ENCODE measurements at places on chromosomes 5 and 9.
A peak's percentile ranks its signal among the peaks of the same experiment; 100 is the strongest.

- DNase-seq = no peak
Measured at GRCh38 chr9:114317665-114318357, 5.1 kb upstream of the ORM1 start.

DNA sequence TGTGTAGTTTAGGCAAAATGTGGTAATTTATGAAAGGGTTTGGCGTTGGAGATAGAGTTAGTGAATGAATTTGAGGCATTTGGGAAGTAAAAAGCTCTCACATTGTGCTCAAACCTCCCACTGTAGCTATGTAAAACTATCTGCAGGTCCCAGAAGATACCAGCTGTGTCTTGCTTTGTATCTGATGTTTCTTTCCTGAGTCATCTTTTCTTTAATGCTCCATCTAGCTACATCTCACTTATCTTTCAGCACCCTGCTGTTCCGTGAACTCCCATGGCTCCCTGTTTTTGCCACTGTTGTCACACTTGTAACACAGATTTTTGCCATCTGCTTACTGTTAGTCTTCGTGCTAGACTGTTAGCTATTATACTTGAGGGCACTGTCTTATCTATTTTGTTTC is 253.1 kb downstream of the NPR3 start:
- DNase-seq = no peak

DNA sequence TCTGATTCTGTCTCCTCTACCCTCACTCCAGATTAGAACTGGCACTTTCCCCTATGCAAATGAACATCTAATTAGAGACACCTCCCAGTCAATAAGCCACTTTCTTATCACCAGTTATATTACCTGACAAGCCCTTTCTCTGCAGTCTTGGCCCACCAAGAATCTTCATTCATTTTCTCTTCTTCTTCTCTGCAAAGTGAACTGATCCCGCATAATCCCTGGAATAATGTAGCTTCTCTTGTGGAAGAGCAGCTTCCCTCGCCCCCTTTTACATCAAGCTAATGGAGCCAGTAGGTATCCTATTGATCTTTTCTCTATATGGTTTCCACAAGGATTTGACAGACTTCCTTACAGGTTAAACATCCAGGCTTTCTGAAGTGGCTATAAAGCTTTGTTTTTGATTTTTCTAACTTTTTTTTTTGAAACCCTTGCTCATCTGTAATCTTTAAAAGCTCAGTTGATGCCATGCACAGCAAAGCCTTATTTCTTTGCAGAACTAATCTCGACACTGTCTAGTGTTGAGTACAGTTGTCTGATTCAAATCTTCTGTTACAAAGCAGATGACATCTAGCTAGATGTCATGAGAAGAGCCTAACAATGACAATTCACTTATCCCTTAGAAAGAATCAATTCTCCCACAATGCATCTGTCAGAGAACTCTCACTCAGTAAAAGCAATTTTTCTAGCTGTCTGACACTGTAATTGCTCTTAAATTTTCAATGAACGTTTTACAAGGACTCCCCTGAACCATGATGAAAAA is 281.4 kb downstream of the ISL1 start:
- DNase-seq = no peak

DNA sequence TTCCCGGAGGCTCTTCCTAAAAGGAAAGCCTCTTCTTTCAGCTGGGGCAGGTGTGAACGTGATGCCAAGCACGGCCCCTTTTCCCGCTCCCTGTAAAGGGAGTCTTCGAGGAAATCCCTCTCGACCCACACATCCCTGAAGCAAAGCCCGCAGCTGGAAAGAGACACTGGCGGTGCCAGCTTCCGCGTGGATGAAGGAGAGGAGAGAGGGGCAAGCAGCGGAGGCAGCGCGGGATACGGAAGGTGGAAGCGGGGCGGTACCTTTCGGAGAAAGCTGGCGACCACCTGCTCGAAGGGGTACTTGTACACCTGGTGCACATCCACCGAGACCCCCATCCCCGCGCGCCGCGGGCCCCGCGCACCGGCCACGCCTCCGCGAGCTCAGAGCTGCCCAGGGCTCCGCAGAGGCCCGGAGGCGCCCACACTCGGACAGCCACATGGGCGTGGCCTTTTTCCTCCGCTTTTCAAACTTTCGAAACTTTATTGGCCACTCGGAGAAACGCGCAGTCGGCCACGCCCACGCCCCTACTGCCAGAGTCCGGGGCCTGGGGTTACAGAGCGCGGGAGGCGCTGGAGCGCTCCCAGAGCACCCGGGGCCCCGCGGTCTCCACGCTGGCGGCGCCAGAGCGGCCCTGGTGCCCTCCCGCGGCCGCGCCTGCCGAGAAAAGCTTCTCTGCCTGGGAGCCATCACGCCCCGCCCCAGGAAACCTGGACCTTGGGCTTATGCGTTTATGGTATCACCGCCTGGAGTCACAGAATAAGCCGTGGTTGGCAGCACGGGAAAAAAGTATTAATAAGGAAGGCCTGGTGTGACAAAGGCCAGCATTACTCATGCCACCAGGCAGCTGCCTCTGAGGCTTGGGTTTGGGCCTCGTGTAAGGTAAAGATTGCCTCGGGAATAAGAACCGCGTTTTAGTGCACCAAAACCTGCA is at the start of gene PRELID2:
Gene PRELID2, minus strand, starts transcription at position 426 of the 931 bp plus-strand sequence. Its CDS starts 91 bp downstream, at position 335.
- DNase-seq = peak; percentile 65

GRCh38 chr5:116482394-116482793 is 92.2 kb downstream of the SEMA6A start:
- no peak for DNase-seq

- peak; percentile 49 for DNase-seq
Measured at GRCh38 chr9:132235894-132236661, 74.2 kb downstream of the NTNG2 start.

- DNase-seq = no peak
Measured at GRCh38 chr5:6791031-6791430, 77.8 kb downstream of the TENT4A start.

GRCh38 chr5:135576075-135576599 is 2.7 kb downstream of the CXCL14 start:
- DNase-seq = no peak

DNA sequence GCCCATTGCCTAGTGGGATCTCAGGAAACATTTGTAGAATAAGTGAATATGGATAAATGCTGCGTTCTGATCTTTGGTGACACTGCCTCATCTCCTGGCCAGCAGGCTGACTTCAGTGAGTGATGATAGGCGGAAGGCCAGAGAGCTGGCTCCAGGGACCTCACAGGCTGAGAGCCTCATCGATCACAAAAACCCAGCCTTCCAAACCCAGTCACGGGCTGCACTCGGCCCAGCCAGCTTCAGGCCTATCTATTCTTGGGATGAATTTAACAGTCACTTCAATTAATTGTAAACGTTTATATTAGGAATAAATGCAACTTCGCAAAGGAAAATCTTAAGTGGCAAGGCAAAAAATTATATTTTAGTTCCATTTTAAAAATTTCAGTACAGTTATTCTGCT is 201.6 kb downstream of the IRX2 start:
- no peak for DNase-seq

DNA sequence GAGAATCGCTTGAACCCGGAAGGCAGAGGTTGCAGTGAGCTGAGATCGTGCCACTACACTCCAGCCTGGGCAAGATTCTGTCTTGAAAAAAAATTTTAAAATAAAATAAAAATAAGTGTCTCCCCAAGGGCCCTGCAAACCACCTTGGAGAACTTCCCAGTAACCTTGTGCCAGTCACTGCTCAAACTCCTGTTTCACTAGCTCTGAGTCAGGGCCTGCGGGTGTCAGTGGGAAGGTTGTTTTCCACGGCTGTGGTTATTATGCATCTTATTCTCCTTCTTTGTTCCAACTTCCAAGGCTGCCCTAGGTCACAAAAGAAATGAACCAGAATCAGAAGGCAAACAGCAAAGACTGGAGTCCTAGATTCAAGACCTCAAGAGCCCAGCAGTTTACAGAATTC is 246.7 kb downstream of the ADAMTSL1 start:
- no peak for DNase-seq

GRCh38 chr9:75200892-75201470 is 112.7 kb downstream of the OSTF1 start:
- DNase-seq = no peak

DNA sequence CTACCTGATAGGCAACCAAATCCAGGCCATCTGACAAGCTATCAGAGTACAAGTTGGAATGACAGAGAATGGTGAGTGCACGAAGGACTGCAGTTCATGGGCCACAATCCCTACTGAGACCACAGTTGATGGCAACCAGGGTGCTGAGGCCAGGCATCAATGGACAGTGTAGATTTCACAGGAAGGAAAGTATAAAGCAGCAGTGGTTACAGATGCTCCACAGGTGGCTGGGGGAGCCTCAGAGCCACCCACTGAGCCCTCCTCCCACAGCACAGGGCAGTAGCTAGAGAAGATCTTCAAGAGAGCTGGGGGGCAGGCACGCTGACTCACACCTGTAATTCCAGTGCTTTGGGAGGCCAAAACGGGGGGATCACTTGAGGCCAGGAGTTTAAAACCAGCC is 49.4 kb downstream of the RETREG1 start:
- DNase-seq = no peak

Measured in occipital lobe (tissue), 3 donors.